EL (cell line): ENCODE measurements at places on chromosomes 3 and 15.

DNA sequence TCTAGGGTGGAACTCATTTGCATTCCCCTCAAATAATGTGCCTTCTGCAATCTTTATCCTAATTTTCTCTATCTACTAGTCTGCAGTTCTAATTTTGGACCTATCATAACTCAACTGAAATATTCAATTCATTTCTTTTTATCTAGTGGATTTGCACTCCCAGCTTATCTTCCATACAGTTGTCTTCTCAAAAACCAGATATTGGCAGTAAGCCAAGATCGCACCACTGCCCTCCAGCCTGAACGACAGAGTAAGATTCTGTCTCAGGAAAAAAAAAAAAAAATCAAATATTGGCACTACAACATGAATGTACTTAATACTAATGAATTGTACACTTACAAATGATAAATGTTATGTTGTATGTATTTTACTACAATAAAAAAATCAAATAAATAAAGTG, 18.0 kb upstream of the CHMP2B start:
- DNase-seq: no peak

DNA sequence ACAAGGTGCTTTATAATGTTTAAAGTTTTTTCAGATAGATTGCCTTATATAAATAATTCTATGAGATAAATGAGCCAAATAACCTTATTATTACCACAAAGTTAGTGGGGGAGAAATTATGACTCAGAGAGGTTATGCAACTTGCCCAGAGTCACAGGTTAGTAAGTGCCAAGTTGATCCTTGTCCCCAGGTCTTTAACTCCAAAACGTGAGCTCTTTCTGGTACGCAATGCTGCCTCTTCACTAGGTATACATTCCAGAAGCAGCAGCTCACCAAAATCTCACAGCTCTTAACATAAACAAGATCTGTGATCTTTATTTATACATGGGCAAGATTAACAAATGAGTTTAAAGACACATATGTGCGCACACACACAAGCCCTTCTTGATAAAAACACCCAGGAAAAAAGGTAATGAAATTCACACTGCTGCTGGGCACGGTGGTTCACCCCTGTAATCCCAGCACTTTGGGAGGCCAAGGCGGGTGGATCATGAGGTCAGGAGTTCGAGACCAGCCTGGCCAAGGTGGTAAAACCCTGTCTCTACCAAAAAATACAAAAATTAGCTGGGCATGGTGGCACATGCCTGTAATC, 59.8 kb upstream of the NR2F2 start:
- peak; percentile 77 for DNase-seq

GRCh38 chr15:51403072-51403878, 61.8 kb downstream of the GLDN start:
- DNase-seq: peak; percentile 30

GRCh38 chr15:68849497-68849896, 28.8 kb upstream of the ANP32A start:
- no peak for DNase-seq

DNA sequence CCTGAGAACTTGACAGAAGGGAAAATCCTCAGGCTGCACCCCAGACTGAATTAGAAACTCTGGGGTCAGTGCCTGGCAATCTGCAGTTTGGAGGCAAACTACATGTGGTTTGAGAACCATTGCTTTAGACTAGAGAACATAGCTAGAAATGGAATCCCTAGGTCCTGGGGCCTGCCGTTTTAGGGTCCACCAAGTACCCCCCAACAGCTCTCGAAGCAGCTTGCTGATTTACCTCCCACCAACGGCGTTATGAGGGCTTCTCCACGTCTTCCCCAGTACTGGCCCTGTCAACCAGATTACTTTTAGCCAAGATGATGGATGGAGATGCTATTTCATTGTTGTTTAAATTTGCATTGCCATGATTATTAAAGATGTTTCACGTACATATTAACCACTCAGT, 272.5 kb downstream of the XXYLT1 start:
- no peak for DNase-seq

GRCh38 chr3:161395115-161396012, 24.0 kb upstream of the SPTSSB start:
- no peak for DNase-seq

DNA sequence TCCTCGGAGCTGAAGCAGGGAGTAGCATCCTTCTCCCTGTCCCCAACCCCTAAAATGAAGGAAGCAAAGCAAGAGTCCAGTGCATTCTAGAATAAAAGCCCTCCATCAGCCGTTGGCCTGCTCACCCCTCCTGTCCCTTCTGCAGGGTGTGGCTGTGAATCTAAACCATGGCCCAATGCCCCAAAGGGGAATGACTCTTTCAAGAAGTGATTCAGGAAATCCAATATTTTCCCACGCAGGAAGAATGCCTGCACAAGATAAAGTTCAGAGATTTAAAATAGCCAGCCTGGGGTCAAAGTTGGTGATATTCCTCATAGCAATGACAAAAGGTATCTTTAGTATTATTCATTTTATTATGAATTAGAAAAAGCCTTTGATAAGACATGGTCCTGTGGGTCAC, 38.5 kb downstream of the SLCO2A1 start:
- DNase-seq: peak; percentile 22

GRCh38 chr15:83720468-83720867, 66.5 kb downstream of the ADAMTSL3 start:
- DNase-seq: no peak

GRCh38 chr3:158617982-158618875, 26.1 kb upstream of the GFM1 start:
- no peak for DNase-seq

GRCh38 chr15:78061963-78062427, 15.5 kb downstream of the TBC1D2B start:
- peak; percentile 58 for DNase-seq

DNA sequence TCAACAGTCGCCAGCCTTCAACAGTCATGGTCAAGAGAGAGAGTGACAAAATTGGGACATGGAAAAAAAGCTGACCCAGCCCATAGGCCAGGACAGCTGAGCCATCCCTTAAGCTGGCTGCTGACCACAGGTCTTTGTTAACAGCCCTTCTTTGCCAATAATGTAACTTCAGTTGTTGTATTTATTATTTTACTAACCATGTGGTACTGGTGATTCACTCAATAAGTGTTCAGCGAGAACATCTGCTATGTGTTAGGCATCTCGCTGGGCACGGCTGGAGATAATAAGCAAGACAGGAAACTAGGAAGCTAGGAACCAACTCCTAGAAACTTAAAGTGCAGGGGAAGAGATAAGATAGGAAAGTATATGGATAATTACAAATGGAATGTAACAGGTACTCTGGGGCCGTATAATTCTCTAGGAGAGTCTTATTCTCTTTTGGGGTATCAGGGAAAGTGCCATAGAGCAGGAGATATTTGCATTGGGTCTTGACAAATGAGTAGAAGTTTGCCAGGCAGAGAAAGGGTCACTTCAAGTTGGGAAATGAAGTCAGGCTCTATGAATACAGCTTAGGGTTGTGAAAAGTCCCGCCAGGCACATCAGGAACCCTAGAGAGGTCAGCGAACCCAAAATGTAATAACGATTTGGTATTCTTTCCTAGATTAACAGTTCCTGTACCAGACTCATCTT, 84.0 kb upstream of the TRA2B start:
- peak; percentile 93 for DNase-seq

DNA sequence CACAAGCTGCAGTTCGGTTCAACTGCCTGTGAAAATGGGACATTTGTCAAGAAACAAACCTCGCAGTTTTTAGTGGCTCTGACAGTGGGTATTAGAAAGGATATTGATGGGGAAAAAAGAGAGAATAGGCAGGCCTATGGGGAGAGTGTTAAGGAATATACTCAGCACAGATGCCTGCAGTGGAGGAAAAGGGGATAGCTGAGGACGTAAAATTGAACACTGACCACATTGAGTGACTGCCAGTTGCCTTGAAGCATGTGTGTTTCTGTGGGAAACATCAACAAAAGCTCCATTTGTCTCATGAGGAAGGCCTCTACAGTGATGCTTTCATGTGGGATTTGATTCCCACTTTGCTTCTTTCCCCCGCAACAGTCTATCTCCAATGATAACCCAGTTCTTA, 1042.1 kb downstream of the TUSC7 start:
- DNase-seq: no peak

DNA sequence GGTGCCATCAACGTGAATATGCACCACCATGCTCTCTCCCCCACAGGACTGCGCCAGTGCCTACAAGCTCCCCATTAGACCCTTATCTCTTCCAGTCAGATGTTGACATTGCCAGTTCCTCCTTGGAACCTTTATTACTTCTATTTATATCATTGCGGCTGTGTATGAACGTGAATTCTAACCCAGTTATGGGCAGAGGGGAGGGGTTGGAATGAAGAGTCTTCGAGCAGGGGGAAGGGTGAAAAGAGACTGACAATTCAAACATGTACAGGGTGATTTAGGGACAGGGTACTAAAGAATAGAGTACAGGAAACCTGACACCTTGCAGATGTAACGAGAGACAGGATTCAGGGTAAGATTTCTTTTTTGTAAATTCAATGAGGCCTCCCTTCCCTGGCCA, 41.8 kb upstream of the ST6GAL1 start:
- no peak for DNase-seq

DNA sequence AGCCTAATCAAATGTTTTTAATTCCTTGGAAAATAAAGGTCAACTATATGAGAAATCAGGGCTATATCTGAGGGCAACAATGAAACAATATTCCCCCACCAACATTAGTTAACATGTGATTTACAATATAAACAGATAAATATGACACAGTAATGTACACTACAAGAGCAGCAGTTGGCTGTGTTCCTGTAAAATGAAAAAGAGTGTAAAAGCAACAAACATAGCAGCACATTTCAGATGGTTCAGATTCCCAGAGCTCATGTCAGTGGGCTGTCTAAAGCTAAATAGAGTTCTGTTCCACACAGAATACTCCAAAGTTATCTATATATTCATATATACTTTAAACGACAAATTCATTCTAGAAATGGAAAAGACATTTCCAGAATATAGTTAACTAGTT, 42.6 kb downstream of the ANKRD28 start:
- DNase-seq: no peak

DNA sequence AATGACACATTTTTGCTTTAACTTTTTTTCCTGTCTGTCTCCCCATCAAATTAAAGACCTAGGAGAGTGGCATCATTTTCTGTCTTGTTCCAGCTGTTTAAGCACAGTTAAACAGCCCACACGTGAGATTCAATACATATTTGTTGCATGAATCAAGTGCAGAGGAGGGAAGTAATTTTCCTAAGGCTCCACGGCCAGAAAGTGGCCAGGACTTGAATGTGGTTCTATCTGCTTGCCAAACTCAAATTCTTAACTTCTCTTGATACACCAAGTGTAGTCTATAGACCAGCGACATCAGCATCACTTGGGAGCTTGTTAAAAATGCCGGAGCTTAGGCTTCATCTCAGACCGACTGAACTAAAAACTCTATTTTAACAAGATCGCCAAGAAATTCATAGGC, 724.8 kb upstream of the CFAP20DC start:
- DNase-seq: peak; percentile 83

DNA sequence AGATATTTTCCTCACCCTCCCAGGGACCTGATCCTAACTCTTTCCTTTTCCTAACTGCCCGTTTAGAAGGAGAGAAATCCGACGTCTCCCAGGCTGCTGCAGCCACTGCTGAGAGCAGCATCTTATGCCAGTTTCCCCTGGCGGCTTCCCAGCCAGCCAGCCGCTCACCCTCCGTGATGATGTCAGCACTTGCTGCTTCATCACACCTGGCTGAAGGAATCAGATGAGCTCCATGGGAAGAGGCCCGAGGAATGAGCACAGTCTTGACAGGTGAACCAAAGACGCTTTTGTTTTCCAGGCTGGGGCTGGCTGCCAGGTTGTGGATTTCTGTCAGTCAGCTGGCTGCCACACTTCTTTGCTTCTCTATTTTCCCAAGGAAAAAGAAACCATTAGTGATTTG, 445.1 kb upstream of the RBMS3 start:
- peak; percentile 16 for DNase-seq

DNA sequence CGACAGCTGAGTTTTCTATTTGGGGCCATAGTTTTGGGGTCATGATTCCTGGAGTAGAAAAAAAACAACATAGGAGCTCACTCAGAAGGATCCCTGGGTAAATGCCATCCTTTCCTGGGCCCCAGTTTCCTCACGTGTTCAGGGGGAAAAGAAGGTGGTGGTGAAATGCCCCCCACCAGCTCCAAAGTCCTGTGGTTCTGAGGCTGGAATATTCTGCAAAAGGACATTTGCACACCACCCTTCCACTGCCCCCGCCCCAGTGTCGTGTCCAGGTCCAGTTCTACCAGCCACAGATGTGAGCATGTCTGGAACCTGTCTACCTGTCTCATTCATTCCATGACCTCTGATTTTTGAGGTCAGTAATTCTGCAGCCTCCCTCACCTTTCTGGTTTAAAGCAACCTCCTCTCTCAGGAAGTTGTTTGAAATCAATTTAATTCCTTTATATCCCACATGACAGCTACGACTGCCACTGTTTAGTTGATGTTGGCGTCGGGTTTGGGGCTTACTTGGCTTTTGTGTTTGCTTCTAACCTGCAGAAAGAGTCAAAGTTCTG, 82.1 kb downstream of the SMAD3 start:
- DNase-seq: no peak

GRCh38 chr3:48544141-48544540, 12.5 kb downstream of the PFKFB4 start:
- no peak for DNase-seq

- no peak for DNase-seq
Measured at GRCh38 chr15:81292523-81293001, 31.4 kb downstream of the STARD5 start.

DNA sequence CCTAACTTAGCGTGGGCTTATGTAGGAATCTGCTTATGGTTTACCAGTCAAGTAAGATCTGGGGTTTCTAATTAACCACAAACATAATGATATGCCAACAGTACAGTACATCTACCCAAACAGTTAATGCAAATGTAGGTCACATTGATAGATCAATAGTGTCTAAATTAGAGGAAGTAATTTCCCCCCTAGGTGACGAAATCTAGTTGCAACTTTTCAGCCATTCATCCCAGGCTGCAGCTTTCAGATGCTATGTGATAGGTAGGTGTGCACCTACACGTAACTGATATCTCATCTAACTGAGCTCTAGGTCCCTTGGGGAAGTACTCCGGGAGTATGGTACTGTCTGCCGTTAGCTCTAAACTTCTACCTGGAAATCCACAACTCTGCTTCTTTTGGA, 57.2 kb downstream of the CRTC3 start:
- no peak for DNase-seq

DNA sequence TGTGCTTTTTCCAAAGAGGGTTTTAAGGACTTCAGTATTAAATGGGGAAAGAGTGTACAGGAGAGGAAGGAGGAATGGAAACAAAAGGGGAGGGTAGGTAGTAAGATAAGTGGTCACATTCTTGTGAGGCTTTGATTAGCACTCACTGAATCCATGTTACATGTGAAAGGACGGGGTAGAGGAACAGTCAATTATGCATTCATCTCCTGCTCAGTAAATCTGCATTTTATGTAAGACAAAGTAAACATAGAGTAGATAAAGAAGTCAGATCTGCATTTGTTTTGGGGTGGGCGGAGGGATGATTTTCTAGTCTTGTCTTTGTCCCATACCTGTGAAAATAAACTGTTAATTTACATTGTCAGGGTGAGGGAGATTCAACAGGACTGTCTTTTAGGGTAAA, 50.8 kb downstream of the SACM1L start:
- no peak for DNase-seq

- no peak for DNase-seq
Measured at GRCh38 chr15:84645496-84645895, 8.6 kb downstream of the WDR73 start.
